ENCODE measurements at places on chromosomes 16 and 17.

DNA sequence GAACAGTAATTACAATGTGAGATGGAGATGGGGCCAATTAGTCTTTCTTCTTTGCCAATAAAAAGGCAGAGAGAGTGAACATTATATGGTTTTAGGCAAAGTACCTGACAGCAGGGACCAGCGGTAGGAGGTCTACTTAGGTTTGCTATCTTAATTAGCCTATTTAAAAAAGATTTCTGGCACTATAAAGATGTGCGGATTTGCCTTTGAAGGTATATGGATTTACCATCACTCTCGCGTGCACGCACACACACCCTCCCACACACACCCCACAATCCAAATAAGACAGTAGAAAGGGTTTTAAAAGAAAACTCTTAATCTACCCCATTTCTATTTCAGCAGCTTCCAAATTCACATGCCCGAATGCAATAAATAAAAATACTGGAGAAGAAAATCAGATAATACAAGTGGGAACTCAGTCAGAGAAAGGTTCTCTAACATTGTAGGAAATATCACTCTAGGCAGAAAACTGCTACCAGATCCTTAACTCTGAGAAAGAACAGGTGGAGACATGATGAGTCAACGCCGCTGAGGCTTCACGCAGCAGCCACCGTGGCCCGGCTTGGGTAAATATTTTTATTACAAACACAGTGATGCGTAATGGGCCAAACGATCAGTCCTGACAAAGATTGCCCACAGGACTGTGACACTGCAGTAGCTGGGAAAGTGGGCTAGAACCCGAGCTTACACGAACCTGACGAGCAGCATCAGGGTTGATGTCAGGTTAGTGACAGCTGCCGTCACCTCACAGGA is 66.6 kb upstream of the AXIN2 start:
- peak; percentile 70 for DNase-seq

GRCh38 chr17:55319933-55320593 is 55.3 kb downstream of the HLF start:
- peak; percentile 30 for DNase-seq

- DNase-seq, result peak; percentile 39
Observed at GRCh38 chr16:83338941-83339340, 468.8 kb upstream of the HSBP1 start.

GRCh38 chr16:29926711-29927052 is 656 bp upstream of the KCTD13 start:
- peak; percentile 14 for DNase-seq

- DNase-seq, result peak; percentile 5
Observed at GRCh38 chr16:82955741-82956348, 329.1 kb downstream of the CDH13 start.

GRCh38 chr16:83891742-83892141 is 7.2 kb upstream of the MLYCD start:
- DNase-seq, result no peak

GRCh38 chr17:48441231-48441711 is 11.3 kb upstream of the SKAP1 start:
- DNase-seq, result no peak

- no peak for DNase-seq
Observed at GRCh38 chr17:42333053-42333452, 44.8 kb downstream of the STAT5A start.

DNA sequence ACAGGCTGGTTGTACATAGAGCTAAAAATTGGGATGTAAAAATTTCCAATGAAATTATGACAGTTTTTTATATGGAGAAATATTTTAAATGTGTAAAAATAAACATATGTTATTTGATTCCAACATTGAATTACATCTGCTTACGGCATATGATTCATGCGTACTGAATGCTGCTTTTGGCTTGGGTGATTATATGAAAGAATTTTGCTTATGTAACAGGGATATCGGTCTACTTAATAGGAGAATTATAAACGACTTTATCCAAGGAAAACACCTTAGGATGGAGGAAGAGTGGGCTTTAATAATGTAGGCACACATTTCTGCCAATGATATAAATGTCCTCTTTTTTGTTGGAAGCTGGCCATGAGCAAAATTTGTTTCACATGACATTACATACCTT is 197.3 kb upstream of the GOT2 start:
- DNase-seq, result no peak

GRCh38 chr17:19000531-19001325 is 3.8 kb downstream of the FAM83G start:
- peak; percentile 94 for DNase-seq

DNA sequence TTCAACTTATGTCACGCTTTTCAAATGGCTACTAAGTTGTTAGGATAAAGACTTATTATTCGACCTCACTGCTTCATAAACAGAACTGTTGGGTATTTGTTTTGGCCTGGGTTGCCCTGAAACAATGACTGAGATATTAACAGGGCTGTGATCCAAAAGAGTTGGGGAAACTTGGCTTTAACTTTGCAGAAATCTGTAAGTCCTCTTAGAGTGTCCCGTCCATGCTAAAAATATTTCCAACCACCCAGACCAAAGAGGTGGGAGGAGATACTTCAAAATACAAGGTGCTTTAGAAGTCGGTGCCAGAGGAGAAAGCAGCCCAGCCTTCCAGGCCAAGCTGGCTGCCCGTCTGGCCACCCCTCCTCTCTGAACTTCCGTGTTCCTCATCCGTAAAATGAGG is 16.1 kb upstream of the SPATA32 start:
- no peak for DNase-seq

GRCh38 chr17:59149841-59150511 is 5.0 kb downstream of the SKA2 start:
- peak; percentile 43 for DNase-seq

DNA sequence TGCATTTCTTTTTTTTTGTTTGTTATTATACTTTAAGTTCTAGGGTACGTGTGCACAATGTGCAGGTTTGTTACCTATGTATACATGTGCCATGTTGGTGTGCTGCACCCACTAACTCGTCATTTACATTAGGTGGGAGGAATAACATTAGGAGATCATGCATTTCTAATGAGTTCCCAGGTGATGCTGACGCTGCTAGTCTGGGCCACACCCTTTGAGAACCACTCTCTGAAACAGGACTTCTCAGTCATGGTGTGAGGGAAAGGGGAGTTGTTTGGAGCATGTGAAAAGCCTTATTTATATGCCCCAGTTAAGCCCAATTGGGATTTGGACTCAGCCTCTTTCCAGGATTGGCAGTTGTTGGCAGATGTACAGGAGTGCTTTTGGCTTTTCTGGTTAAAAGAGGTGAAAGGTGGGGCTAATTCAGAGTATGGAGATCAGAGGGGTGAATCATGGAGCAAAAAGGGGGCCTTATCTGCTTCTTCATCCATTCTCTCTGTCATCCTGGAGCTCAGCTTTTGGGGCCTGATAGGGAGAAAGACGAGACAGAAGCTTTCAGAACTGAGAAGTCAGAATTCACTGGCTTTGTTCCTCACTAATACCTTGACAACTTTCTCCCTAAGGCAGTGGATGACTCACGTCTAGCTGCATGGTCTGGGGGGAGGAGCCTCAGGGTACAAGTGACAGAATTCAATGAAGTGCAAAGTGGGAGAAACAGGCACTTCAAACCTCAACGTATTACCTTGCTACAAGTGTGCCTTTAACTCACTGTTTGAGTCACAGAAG is 180.0 kb upstream of the CACNG3 start:
- DNase-seq, result no peak

GRCh38 chr16:75342308-75342811 is 90.9 kb upstream of the BCAR1 start:
- peak; percentile 74 for DNase-seq

DNA sequence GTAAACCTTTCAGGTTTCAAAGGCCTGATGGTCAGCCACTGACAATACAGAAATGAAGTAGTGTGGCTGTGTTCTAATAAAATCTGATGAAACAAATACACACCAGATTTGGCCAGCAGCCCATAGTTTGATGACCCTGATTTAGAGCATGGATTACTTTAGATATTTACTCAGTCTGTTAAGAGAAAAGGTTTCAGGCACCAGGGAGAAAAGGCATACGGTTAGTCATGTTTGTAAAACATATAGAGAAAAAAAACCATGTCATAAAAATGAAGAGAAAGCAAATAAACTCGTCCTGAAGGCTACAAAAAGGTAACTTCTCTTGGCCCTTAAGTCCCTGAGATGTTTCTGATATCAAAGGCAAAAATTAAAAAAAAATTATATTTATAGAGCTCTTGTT is 112.1 kb downstream of the ADAMTS18 start:
- no peak for DNase-seq

- DNase-seq, result no peak
Observed at GRCh38 chr16:2214719-2214968, at the start of gene PGP. Gene PGP, minus strand, starts transcription at chr16:2214840. Its CDS starts 63 bp downstream, at chr16:2214777.

- DNase-seq, result peak; percentile 92
Observed at GRCh38 chr16:68786685-68787418, 49.8 kb downstream of the CDH1 start.
